Stimulated activated CD8-positive, alpha-beta memory T cell treated with anti-CD3 and anti-CD28 coated beads, Interleukin-7, amount 100 ng/mL, for 1 hour (primary cell): ENCODE measurements at places on chromosomes 2 and 18.

GRCh38 chr18:41075212-41075611 lies 879.8 kb upstream of the PIK3C3 start:
- DNase-seq, result no peak

GRCh38 chr2:43191947-43192516 lies 34.4 kb downstream of the ZFP36L2 start:
- DNase-seq, result no peak

DNA sequence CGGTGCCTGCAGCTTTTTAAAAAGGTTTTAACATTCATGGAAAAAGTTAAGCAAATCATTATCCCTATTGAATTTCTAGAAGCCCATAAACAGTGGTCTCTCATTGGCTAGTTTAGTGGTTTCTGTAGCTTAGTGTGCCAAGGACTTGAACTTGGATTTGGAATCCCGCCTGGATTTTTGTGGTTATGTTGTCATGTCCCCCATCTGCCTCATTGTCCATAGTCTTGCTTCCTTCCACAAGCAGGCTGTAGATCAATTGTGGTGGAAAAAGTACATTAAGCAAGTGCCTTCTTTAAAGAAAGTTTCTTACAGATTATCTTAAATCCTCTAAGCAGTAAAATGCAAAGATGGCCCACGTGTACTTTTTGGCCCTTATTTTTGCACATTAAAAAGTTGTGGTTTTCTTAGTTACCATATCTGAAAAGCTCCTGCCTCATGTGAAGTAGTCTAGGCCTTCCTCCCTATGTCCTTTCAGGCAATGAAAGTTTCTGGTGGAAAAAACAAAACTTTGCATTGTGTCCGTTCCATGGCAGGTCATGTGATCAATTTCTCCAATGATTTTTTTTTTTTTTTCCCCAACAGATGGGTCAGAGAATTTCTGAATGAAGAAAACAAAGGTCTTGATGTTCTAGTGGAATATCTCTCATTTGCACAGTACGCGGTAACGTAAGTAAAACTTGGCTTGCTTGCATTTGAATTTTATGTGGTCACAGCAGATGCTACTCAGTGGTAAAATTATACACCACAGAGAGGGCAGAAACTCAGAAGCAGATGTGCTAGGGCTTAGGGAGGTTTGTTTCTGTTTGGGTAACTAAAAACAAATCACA lies 158.9 kb downstream of the PRPF40A start:
- no peak for DNase-seq

- no peak for DNase-seq
Measured at GRCh38 chr2:58527647-58528046, 286.5 kb upstream of the FANCL start.

- DNase-seq, result no peak
Measured at GRCh38 chr2:241951920-241952319, 82.4 kb downstream of the RTP5 start.

DNA sequence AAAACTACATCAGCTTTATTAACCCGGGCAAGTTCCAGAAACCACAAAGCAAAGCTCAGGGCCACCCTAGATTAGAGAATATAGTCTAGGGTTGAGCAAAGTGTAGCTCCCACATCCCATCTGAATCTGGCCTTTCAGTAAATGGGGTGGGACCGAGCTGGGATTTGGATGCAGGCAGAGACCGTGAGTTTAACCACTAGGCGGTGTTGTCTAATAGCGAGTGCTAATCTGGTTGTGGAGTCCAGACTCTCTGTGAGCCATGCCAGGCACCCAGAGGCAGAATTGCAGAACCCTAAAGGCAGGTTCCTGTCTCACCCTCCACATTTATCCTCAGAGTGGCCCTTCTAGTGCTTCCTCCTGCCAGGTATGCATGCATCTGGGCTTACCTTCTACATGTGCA lies 435.9 kb downstream of the TSN start:
- DNase-seq, result no peak

- DNase-seq, result no peak
Measured at GRCh38 chr18:47911877-47912276, 18.6 kb downstream of the SMAD2 start.

- DNase-seq, result no peak
Measured at GRCh38 chr2:45256173-45256866, 247.1 kb upstream of the SIX2 start.

DNA sequence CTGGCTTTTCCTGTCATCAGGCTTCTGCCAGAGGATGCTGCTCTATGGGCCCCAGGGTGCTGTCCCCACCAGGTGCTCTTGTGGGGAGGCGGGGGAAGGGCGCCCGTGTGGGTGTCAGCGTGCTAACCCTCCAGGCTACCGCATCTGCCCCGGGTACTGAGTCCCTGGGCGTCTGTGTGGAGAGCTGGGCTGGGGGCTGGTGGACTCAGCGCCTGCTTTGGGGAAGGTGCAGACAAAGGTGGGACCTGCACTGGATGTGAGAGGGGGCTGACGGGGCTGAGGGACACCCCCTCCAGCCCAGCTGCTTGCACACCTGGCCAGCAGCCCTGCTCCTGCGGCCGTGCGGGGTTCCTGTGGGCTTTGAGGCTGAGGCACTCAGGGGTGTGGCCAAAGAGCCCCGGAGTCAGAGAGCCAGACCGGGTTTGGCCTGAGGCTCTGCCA lies 120.7 kb upstream of the PXDN start:
- DNase-seq, result no peak

DNA sequence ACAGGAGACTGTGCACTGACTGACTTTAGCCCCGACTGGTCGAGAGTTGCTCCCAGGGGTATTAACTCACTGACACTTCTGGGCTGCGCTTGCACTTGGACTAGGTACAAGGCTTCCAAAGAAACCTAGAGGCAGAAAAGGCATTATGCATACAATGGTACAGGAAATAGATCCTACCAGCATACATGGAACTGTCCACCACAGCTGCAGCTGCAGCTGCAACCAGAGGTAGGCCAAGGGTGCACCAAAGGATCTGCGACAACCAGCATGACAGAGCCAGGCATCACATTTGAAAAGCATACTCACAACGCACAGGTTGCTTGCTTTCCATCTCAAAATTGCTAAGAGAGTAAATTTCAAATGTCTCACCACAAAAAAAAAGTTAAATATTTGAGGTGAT lies 22.6 kb upstream of the PGAP1 start:
- no peak for DNase-seq

DNA sequence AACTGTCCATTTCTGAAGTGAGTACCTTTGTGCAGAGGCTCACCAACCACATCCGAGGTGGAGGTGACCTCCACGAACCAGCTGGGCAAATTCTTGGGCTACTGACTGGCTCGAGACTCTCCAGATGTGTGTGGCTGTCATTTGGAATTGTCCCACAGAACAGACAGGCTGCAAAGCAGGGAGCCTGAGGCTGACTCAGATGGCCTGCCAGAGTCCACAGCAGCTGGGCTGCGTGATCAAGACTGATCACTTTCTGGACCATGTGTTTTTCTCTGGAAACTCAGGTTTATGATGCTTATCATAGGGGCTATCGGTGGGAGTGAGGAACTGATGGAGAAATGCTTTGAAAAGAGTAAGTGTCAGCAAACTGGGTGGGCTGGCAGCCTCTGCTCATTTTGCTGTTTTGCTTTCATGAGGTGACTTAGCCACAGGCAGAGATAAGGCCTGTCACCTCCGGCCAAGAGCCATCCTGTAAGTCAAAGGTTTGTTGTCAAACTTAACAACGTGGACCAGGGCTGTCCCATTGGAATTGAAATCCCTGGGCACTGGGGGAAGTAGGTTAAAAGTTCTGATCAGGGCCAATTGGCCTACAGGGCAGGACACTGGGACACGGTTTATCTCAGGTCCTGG lies 120.4 kb downstream of the LIPG start:
- DNase-seq, result no peak

DNA sequence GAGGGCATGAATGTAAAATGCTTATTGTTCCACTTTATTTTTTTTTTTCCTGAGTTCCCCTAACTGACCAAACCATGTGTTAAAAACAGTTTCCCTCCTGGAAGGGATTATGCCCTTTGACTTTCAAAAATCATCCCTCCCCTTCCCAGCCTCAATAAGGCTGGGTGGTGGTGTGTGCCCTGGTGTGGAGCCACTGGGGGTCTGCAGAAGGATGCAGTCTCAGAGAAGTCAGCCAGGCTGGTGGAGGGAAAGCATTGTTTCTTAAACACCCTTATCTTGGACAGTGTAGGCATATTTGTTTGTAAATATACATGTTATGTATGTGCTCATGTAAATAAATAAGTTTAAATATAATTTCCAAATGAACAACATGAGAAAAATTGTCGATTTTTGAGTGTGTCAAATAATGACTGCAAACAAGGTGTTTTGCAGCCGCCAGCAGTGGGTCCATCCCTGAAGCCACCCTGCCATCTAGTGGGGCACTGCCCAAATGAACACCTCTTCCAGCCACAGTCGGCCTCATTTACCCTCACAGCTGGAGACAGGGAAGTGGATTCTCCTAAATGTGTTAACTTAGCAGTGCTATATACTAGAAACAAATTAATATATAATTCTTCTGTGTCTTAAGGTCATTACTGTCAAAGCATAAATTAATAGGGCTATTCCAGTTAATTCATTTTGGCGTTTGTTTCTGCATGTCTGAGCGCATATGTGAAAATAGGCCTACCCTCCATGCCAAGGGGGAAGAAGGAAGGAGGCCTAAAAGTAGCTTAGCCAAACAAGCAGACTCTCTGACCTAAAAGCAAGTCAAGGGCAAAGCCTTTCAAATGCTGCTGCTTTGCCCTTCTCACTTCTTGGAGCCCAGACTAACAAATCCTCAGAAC lies 209.6 kb upstream of the PIK3C3 start:
- DNase-seq, result no peak

DNA sequence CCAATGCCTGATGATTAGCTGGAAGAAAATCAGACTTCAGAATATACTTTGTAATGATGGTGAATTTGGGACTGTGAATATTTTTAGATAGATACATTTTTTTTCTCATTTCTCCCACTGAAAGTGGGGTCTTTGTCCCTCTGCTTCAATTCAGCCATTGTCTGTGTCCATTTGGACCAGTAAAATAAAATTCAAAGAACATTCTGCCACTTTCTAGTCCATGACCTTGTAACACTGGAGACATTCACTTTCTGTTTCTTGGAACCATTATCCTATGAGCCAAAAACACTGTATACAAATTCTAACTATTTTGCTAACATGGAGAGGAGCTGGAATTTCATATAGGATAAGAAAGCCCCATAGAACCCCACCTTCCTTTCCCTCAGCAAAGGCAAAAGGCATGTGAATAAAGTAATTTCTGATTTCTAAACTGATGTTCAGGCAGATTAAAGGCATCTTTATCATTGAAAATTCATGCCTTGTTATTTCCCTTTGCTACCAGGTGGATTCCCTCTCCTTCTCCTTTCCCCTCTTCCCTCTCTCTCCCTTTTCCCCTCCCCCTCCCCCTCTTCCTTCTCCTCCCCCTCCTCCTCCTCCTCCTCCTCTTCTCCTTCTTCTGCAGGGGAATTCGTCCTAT lies 2010.4 kb upstream of the LRRTM1 start:
- DNase-seq, result no peak

DNA sequence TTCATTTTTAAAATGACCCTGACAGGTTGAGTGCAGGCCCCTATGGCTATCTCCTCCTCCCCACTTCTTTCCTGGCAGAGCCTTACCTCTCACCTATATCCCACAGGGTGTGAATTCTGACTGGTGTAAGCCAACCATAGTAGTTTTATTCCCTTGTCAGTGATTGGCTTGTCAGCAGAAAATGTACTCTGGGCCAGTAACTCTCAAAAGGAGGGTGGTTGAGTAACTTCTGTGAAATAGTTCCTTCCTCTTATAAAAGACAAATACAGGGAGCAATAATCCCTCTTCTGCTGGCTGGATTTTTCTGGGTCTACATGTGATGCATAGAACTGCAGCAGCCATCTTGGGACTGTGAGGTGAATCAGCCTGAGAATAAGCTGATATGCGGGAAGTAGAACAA lies 83.4 kb downstream of the RAPH1 start:
- no peak for DNase-seq

DNA sequence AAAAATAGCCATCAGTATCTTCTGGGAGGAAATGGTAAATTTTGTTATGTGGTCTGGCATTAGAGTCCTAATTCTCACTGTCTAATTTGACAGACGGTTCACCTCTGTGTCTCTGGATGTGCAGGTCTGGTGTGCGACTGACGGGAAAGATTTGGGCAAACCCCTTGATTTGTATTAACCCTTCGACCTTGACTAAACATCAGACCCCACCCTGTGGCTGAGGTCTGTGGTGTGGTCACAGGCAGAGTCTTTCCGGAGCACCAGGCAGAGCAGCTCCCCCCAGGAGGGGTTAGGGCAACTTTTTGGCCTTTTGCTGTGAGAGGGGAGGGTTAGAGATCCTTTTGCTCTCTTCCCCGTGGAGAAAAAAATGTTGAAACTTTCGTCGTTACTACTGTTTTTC lies 6.4 kb downstream of the TWIST2 start:
- no peak for DNase-seq

DNA sequence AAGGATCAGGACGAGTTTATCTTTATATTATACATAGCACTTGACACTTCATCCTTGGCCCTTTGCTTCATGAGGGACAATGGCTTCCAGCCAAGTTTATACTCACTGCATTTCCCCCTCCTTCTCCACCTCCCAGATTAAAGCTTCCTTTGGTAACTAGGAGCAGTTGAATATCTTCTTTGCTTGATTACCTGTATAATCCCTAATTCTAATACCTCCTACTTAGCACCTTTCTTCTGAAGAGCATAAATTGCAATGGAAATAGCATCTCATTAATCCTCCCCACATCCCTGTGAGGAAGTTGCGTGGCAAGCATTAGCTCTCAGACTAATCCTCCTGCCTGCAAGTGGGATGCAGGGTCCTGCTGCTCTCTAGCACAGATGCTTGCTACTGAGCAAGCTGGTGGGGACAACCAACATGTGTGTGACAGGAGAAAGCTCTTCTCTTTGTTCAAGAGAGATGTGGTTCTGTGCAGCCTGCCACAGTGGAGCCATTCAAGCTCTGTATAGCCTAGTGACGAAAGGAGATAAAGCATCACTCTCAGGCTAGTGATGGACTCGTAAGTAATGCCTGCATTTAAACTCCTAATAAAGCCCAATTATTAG lies 19.1 kb downstream of the KLHL14 start:
- no peak for DNase-seq

GRCh38 chr2:15580451-15580850 lies 11.2 kb upstream of the DDX1 start:
- no peak for DNase-seq

DNA sequence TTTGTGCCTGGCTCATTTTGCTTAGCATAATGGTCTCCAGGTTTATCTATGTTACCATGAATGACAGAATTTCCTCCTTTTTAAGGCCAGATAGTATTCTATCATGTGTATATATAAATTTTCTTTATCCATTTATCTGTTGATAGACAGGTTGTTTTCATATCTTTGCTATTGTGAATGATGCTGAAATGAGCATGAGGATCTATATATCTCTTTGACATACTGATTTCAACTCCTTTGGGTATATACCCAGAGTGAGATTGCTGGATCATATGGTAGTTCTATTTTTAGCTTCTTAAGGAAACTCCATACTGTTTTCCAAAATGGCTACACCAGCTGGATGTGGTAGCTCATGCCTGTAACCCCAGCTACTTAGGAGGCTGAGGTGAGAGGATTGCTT lies 86.4 kb upstream of the LTBP1 start:
- DNase-seq, result no peak

GRCh38 chr2:10164601-10165000 lies 42.1 kb downstream of the RRM2 start:
- no peak for DNase-seq

- no peak for DNase-seq
Measured at GRCh38 chr2:119481501-119482455, 42.5 kb downstream of the SCTR start.
